ENCODE measurements at places on chromosomes 13 and 19.
A peak's percentile ranks its signal among the peaks of the same experiment; 100 is the strongest.

- DNase-seq = no peak
Measured at GRCh38 chr19:21921691-21922180, 85.8 kb upstream of the ZNF43 start.

DNA sequence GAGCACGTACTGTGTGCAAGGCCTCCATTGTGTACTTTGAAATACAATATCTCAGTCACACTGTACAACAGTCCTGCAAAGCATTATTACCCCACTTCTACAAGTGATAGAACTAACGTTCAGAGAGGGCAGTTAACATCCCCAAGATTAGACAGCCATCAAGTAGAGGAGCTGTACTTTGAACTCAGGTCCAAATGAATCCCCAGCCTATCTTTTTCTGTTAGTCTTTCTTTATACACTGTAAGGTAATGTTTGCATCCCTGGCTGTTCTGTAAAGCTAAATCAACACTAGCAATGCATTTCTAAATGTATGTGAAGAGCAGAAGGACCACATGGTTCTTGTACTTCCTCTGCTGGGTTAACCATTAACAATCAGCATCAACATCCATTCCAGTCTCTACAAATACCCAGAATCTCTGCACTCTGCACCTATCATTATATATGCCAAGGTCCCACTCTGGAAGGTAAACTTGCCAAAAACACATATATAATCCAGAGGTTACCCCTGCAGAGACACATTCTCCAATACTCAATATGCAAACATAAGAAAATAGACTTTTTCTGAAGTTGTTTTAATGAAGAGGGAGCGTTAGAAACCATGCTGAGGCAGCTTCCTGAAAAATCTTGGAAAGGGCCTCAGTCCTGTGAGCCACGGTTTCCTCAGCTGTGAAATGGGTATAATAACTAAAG is 182.3 kb downstream of the MZT1 start:
- DNase-seq = no peak

- DNase-seq = no peak
Measured at GRCh38 chr19:49150106-49150943, 4.9 kb downstream of the HRC start.

- DNase-seq = no peak
Measured at GRCh38 chr19:807627-808422, 10.6 kb downstream of the PTBP1 start.

DNA sequence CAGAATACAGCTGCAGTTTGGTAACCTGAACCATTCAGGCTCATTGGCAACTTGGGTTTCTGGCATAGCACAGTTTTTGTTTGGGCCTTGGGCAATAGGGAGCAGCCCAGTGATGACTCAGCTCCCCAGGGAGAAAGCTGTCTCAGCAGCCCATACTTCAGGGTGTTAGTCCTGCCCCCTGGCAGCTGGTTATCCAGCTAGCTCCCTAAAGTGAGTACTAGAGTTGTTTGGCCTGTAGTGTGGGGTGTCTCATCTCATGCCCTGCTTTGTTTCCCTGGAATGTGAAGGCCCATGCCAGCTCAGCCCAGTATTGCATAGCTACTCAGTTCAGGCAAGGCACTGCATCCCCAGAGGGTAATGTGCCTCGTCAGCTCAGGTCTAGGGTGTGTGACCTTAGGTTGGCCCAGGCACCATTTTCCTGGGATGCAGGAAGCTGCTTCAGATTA is 18.2 kb upstream of the ZNF543 start:
- no peak for DNase-seq

GRCh38 chr13:98780451-98780850 is 28.0 kb upstream of the SLC15A1 start:
- no peak for DNase-seq

GRCh38 chr13:113297370-113298042 is 467 bp downstream of the LAMP1 start:
- no peak for DNase-seq

- DNase-seq = no peak
Measured at GRCh38 chr19:17765069-17765618, 13.9 kb downstream of the FCHO1 start.

GRCh38 chr13:25329706-25330105 is 28.3 kb downstream of the NUP58 start:
- DNase-seq = no peak

GRCh38 chr19:46404753-46405468 is 8.5 kb downstream of the CCDC8 start:
- DNase-seq = no peak

- no peak for DNase-seq
Measured at GRCh38 chr13:44148159-44148914, 225.3 kb upstream of the SERP2 start.

GRCh38 chr13:113526466-113527220 is 36.1 kb upstream of the DCUN1D2 start:
- DNase-seq = no peak

GRCh38 chr19:3161453-3161852 is 17.1 kb upstream of the S1PR4 start:
- no peak for DNase-seq

DNA sequence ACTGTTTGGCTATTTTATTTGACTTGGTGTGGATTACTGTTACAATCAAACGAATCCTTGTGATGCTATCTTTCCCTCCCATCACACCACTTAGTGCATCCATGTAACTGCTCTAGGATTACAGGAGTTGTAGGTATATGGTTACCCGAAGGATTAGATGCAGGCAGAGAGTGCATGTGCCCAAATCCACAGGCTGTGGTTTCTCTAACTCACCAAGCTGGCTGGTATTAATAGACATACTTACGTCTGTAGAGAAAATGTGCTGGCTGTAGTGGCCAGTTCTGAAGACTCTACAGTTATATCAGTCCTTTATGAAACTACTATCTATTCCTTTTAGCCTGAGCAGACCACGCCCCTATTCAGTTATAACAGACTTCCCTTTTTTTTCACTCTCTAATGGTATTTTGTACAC is 1.1 kb upstream of the HMGB1 start:
- DNase-seq = no peak

- no peak for DNase-seq
Measured at GRCh38 chr13:111490611-111491010, 170.2 kb downstream of the TEX29 start.

- DNase-seq = no peak
Measured at GRCh38 chr19:1518471-1518870, 5.4 kb upstream of the PLK5 start.

GRCh38 chr13:35293579-35294226 is 182.8 kb downstream of the MAB21L1 start:
- DNase-seq = no peak

DNA sequence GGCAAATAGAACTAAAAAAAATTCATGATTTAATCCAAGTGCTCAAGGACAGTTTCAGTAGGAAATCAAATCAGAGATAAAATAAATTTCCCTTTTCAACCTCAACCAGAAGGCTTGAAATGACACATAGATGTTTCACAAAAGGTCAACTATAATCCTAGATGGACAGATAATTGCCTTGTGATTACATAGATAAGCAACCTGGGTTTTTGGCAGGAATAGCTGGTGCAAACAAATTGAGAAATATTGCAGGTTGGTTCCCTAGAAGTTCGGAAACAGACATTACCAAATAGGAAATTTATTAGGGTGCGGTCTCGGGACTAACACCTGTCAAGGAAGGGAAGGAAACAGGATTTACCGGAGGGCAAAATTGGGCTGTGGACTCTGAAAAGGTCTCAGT is 497.5 kb downstream of the COG6 start:
- no peak for DNase-seq

DNA sequence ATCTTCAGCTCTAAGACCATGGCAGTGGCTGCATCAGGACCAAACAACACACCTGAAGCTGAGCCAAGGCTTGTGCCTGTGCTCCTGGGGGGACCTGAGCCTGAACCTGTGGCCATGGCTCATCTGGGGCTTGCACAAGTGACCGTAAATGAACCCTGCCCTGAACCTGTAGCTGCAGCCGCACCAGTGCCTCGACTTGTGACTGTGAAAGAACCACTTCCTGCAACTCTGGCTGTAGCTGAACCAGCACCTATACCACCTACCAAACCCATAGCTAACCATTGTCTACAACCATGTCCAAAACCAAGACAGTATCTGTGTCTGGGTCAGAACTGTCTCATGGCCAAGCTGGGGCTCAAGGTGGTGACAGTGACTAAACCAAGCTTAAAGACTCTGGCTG is 28.2 kb upstream of the SDHAF1 start:
- DNase-seq = no peak

GRCh38 chr13:99796175-99796819 is 175.3 kb downstream of the ZIC5 start:
- peak; percentile 80 for DNase-seq

DNA sequence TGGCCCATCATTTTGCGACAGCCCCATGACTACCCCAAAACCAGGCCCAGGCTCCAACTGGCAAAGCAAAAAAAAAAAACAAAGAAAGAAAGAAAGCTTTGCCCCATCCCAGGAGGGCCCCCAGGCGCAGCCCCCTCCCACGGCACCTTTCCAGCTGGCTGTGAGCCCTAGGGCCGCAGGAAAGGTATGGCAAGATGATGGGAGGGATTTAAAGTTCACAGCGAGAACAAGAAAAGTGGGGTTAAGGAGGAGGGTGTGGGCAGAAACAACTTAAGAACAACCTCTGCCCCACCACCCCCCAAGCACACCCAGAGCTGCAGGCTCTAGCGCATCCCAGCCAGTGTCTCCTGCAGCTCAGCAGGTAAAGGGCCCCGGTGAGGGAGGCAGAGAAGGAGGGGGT is at the start of gene CYP2F1:
Gene CYP2F1, plus strand, starts transcription at position 301 of the 400 bp plus-strand sequence. CDS start 1,757 bp downstream, outside the sequence.
- DNase-seq = no peak

DNA sequence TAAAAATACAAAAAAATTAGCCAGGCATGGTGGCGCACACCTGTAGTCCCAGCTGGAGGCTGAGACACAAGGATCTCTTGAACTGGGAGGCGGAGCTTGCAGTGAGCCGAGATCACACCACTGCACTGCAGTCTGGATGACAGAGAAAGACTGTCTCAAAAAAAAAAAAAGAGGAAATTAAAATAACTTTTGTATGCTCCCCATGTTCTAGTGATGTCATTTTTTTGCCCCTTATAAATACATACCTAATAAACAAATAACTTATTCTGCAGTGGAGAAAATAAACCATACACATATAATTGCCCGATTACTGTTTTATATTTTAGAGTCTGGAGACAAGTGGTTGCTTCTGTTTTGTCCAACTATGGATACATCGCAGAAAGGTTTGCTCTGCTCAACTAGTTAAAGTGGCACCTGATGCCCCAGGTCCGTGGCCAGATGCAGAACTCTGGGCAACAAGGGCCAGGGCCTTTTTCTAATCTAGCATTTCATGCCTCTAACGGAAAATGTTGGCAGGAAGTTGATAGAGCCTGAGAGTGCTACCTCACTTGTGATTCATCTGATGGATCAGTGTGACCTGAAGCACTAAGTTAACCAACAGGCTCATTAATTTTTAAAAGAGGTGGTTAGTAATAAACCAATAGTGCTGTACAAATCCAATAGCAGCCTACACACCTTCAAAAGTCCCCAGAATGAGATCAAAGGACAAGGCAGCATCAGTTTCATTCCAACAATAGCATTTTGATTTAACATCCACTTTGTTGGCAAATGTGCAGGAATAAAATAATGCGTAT is 18.8 kb downstream of the UBE2L5 start:
- DNase-seq = no peak

DNA sequence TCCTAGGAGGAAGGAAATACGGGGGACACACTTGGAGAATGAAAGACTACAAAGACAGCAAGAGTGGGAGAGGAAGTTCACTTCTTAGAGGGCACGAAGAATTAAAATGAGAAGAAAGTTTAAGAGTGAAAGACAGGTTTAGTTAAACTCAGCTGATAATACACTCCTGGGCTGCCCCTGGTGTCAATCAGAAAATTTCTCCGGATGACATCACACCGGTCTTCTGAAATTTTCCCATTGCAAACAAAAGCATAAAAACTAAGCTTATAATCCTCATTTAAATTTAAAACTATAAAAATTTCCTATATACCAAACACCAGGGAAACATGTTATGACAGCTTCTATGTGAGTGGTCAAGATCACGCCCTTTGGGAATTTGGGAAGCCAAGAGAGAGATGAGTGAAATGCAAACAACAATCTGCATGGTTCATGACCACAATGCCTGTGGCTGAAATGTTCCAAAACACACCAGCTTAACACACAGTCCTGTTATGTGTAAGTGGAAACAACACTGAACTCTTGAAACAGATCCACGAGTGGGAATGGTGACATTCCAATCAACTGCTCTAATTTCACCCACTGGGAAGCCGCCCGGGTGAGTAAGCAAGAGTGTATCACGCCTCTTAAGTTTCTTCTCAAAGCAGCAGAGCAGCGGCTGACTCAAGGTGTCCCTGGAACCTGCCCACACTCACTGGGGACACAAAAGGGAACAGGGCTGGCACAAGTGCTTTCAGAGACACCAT is 49.0 kb downstream of the BRD4 start:
- no peak for DNase-seq

- DNase-seq = no peak
Measured at GRCh38 chr19:13092606-13093235, 9.9 kb downstream of the LYL1 start.

DNA sequence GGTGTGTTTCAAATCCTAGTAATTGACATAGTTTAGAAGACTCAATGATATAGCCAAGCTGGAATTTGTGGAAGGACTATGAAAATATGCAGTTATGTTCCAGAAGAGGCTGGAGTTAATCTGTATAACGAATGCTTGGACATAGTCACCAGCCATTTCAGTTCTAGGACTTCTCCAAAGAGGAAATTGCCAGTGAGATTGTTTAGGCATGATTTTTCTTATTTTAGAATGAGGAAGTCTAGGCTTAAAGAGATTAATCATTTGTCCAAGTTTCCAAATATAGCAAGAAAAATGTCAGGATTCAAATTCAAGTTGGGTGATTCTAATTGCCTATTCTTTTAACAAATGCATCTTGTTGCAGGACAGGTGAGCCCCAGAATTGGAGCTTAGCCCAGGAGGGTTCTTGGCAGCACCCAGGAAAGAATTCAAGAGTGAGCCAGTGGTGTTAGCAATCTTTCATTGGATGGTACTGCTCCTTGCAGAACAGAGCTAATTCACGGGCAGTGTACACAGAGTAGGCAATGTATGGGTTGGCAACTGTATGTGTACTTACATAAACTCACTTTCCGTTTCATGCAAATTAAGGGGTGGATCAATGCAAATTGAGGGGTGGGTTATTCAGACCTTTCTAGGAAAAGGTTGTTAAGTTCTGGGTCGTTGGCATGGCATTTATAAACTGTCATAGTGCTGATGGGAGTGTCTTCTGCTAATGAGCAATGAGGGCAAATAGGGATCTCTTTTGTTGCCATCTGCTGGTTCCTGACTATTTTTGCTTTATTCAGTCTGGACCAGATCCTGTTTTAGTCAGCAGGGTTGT is 763.1 kb upstream of the SLITRK1 start:
- no peak for DNase-seq
